Germinal center (tissue), 1 donor: ENCODE measurements at places on chromosomes 6 and 20.

DNA sequence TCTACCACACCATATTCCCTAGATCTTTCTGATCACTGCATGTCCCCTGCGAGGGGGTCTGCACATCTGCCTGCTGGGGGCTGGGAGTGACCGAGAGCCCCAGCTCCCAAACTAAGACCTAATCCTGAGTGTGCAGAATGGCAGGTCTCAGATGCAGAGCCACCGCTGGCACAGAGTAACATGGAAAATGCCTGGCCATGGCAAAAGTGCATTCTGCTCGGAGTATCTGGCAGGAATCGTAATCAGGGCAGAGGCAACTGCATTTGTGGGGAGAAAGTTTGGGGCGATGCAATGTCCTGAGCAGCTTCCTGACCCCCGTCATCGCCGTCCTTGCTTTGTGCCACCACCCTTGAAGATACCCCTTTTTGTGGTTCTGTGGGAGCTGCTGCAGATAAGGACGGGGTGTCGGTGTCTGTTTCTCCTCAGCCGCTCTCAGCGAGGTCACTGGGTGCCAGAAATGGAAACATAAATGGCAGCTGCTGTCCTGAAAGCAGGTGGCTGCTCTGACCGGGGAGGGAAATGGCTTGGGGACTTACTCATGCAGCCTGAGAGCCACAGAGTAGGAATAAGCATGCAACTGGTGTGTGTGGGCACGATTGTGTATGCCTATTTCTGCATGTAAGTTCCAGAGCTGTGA is 157.9 kb downstream of the LY86 start:
- no peak for DNase-seq

DNA sequence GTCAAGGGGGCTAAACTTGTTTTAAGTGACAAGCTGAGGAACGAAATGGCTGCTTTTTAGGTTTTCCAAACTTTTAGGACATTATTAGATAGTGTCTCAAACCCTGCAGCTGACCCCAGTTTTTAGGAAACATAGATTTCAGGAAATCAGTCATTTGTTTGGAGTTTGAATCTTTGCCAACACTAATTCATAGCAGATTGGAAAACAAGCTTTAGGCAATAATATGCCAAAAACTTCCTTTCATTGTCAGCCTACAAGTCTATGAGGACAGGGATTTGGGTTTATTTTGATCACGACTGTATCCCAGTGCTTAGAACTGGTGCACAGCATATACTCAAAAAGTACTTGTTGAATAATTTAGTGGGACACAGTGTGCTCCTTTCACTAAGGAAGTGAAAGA is 123.2 kb downstream of the TINAG start:
- no peak for DNase-seq

- no peak for DNase-seq
Observed at GRCh38 chr6:36716476-36717093, 19.0 kb downstream of the RAB44 start.

DNA sequence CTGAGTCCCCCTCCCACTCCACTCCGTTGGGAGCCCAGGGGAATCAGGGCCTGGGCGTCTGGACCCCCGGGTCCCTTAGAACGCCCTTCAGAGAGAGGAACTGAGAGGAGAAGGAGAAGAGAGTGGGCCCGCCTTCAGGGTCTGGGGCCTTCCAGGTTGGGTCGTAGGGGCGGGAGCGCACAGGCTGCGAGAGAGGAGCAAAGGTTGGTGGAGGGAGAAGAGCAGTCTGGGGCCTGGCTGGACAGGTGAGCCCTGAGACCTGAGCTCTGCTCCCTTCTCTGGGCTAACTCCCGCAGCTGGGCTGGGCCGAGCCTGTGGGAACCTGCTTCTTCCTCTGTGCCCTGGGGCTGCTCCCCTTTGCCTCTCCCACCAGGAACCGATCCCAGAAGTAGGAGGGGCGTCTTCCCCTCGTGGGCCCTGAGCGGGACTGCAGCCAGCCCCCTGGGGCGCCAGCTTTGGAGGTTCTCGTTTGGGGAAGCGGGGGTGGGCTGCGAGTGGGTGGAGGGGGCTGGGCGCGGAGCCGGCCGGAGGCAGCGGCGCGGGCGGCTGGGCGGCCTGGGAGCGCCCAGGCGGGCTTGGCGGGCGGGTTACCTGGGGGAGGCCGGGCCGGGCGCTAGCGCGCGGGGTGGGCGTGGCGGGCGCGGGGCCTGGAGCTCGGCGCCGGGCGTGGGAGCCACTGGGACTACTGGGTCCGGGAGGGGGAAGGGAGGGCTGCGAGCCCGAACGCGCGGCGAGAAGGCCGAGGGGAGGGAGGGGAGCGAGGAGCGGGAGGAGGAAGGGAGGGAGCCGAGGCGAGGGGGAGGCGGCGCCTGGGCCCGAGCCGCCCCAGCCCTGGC is at the start of gene DDR1:
Gene DDR1, plus strand, starts transcription at position 835 of the 836 bp plus-strand sequence. CDS start 4,211 bp downstream, outside the sequence.
- DNase-seq: peak; percentile 71

DNA sequence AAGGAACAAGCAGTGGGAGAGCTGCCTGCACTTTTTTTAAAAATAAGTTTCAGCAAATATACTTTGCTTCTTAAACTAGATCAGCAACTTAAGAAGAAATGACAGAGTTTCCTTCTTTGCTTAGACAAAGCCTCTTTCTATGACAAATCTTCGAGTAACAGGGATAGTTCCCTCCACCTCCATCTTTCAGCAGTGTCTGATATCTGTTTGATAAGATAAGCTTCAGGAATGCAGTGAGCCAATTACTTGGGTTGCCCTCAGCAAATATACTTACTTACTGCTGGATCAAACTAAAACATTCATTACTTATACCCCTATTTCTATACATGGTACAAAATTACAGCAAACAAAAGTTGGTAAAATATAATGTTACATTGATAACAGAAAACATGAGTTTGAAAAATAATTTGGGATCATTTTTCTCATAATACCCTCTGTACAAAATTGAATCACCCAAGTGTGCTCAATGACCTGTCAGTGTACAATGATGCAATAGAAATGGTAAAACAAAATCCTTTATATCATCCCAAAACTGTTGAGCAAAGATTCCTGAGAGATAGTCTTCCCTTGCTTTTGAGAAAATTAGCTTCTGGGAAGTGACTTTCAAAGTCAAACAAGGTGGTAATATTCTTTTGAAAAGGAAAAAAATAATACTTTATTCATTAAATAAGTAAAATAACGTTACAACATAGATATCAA is 24.5 kb downstream of the FRK start:
- DNase-seq: no peak

- DNase-seq: no peak
Observed at GRCh38 chr6:125188037-125188436, 34.5 kb downstream of the TPD52L1 start.

DNA sequence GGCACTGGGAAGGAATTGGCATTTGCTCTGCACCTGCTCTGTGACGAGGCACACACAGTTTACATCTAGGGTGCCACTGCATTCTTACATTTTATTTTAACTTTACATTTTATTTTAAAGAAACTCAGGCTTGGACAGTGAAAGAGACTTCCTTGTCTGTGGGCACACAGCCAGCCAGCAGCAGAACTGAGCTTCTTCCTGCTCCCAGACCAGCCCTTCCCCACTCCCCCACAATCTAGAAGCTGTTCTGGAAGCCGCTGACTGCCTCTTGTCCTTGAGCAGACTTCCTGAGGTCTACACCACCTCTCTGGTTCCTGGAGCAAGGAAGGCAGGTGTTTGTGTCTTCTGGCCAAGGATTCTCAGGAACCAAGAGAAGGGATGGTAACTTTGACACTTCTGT is 27.9 kb upstream of the CD93 start:
- no peak for DNase-seq

DNA sequence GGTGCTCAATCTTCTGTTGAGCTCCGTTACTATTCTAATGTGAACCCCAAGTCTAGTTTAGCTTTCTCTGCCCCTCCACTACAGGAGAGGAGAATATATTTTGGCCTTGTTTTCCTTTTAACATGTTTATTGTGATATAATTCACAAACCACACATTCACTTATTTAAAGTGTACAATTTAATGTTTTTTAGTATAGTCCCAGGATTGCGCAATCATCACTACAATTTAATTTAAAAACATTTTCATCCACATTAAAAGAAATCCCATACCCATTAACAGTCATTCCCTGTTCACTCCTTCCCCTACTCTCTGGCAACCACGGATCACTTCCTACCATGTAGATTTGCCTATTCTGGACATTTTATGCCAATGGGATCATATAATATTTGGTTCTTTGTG is 64.5 kb upstream of the BMP6 start:
- DNase-seq: no peak

DNA sequence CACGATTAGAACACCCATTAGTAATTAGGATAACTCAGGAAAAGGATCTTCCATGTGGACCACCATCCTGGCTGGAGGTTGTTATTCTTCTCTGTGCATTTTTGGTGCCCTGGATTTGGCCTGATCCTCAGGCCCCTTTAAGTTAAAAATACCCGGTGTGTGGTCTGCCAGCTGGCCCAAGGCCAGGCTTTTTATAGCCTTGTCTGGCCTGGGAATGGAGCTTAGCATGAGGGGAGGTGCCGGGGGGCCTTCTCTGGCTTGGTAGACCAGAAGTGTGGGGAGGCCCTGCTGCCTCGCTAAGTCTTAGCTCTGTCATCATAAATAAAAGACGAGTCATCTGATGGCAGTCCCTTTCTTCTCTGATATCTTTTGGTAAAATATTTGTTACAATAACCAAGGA is 71.4 kb downstream of the ARID1B start:
- DNase-seq: no peak
